Large intestine (tissue), 12 donors: ENCODE measurements at places on chromosomes 4 and X. TPM values are rescaled to one million over a fixed set of nuclear protein-coding genes. Genes with fewer than 3 reads are reported as not detected.

GRCh38 chr4:150078041-150078578, at the start of gene DCLK2:
Gene DCLK2 (plus strand): TSS chr4:150078445. CDS start chr4:150079028, 583 bp downstream.
- peak; percentile 56 for DNase-seq

DNA sequence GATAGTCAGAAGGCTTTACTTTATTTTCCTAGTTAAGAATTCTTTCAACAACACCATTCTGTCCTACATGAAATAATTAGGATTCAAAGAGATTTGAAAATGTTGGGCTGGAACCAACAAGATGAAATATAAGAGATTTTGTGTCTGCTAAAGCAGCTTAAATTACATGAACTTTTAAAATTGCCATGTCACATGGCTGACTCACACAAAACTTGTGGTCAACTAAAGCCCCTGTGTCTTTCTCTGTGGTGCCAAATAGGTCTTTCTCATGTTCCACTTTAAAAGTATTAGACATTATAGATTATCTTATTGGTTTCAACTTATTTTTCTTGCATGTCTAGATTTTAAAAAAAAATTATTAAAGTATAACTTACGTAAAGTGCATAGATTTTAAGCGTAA, 60.8 kb upstream of the FHL1 start:
- DNase-seq: no peak

DNA sequence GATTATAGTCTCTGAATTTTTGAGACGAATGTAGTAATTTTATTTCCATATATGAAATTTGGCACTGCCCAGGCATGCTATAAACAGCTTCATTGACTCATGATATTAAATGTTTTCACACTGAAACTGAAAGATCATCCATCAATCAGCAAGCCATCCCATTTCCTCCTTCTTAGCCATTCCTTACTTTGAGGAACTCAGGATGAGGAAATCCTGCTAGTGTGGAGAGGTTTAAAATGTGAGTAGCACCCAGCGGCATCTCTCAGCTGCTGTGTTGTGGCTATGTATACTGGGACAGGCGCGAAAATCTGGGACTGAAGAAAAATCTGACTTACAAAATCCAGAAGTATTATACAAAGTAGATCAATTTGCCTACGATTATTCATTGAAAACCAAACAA, 52.1 kb downstream of the PTCHD1 start:
- no peak for DNase-seq

- no peak for DNase-seq
These were observed 31.5 kb downstream of the NOP14 start for GRCh38 chr4:2931512-2932301.

GRCh38 chrX:110363244-110363643, 4.6 kb downstream of the RTL9 start:
- no peak for DNase-seq

DNA sequence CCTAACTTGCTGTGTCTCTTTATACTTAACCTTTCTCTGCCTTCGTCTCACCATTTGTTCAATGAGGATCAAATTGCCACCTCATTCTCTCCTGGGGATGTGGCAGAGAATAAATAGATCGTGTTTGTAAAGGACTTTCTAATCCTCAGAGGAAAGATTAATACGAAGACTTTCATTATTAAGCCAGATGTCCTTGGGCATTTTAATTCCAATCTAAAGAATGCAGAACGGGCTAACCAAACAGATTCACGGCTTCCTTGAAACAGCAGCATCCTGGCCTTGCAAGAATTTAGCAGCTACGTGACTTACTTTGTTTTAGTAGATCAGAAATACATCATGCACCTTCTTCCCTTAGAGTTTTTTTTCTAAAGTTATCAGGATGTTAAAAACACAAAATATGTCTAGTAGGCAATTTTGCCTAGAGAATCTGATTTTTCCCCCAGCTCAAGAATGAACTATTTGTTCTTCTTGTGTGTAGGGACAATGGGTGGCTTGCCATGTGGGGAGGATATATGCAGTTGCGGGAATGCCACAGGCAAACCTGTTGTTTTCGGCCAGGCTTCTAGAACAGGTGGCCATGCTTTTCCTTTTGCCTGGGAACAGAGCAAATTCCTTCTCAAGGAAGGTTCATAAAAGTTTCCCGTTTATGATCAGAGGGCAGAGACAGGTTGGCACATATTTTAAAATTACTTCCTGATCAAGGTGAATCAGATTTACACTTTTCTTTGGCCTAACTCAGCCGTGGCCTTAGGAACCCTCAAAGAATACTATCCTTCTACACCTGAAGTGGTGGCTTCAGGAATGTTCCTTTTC, 3.0 kb downstream of the MID1 start:
- no peak for DNase-seq

DNA sequence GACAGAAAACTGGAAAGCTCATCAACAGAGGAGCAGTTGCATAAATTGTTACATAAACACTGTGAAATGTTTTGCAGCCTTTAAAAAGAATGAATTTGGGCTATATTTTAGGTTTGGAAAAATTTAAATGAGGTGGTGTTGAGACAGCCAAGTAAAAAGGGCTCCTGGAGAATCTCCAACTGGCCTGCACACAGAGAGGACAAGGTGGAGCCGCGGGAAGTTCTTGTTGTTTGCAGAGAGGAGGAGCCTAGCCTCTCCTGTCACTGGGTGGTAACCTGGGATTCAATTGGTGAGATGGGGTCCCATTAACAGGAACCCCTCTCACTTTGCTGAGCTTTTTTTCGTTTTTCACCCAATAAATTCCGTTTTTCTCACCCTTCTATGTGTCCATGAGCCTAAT, 13.4 kb downstream of the GIMD1 start:
- DNase-seq: no peak

DNA sequence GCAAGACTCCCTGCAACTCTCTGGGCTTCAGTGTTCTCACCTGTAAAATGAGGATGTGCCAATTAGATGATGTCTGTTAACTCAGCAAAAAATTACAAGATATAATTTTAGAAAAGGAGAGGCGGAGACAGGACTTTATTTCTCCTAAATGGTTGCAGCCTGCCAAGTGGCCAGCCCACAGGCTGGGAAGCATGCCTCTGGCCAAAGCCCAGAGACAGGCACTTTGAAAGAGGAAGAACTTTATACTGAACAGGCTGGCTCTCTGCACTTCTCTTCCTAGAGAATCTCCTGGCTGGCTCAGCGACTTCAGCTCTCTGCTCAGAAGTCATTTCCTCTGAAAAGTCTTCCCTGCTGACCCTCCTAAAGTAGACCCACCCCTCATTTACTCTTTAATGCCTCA, 3.7 kb downstream of the PRDM5 start:
- DNase-seq: no peak

- no peak for DNase-seq
These were observed 758 bp downstream of the IQSEC2 start for GRCh38 chrX:53280331-53281320.

DNA sequence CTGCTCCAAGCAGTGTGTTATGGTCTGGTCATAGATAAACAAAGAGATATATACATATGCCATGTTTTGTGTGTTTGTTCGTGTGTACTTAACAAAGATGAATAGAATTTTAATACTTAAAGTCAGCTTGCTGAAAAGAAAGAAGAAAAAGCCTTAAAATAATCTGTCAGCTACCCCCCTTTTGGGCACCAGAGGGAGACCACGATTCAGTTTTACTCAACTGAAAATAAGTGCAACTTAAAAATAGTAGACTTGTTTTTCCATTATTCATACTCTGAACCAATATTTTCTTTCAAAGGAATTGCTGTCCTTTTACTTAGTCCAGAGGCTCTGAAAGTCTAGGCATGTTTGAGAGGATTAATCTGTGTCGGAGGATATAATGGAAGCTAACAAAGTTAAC, 181.7 kb upstream of the AGTR2 start:
- no peak for DNase-seq

- DNase-seq: no peak
These were observed 262.7 kb upstream of the ETNPPL start for GRCh38 chr4:109025471-109026076.

DNA sequence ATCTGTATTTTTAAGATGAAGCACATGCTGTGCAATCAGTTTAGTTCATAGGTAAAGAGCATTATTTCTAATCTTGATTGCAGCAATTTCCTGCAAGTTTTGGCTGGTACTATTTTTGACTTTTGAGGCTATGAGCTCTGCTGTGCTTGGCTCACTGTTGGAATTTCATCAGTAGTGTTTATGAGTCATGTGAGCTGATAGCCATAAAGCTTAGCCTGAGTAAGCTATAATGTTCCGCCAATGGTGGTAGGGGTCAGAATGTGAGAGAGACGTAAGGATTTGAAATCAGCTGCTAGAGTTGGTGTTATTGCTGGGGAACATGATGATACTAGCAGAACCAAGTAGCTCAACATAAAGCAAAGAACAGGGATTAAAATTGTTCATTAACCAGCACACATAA, 590.9 kb upstream of the GNPDA2 start:
- no peak for DNase-seq

DNA sequence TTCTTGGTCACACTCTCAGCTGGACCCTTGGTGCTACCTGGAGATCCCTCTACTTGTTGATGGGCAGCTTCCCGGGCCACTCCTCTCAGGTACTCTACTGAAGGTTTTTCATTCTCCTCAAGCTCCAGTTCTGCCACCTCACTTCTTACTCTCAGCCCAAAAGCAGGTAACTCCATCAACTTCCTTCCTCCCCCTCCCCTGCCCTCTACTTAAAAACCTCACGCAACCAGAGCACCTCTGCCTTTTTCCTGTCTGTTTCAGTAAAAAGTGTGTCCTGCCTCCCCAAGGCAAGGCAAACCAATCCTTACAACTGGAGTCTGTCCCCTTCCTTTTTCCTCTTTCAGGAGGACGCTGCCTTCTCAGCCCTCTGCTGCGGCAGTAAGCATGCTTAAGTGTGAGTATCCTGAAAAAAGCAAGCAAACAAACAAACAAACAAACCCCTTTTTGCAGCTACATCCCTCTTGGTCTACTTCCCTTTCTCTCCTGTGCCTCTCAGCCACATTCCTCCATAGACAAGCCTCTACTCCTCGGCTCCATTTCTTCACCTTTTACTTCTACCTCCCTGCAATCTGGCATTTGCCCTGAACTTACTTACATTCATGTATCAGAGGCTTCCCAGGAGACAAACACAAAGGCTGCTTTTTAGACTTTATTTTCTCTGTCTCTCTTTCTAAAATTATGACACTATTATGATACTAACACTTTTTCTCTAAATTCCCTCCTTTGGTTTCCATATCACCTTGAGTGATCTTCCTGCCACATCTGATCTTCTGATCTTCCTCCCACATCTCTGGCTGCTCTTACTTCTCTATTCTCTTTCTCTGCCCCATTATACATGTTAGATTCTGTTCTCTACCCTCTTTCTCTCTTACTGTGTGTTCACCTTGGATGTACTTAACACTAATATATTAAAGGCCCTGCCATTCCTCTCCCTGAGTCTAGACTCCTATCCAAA, 5.4 kb downstream of the ALPK1 start:
- DNase-seq: no peak

- DNase-seq: peak; percentile 88
These were observed 18.8 kb upstream of the CHRNA9 start for GRCh38 chr4:40316333-40316781.

DNA sequence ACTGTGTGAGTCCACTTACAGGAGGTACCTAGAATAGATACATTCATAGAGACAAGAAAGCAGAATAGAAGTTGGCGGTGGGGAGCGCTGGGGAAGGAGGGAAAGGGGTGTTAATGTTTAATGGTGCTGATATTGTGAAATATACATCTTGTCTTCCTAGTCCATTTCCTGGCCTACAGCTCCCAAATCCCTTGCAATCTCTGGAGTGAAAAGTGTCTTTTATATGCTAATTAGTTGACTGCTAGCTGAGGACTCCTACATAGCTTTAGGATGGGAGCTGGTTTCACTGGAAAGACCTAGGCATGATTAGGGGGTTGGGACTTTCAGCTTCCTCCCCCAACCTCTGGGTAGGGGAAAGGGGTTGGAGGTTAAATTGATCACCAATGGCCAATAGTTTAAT, 36.0 kb downstream of the FUNDC1 start:
- no peak for DNase-seq

Gene SLC6A14
- 1.1 TPM for polyA plus RNA-seq

Gene PDZD4
- 10.5 TPM for polyA plus RNA-seq

Gene GAGE2A
- not detected for polyA plus RNA-seq

Gene HPGDS
- polyA plus RNA-seq: 5.0 TPM

Gene MAGEC3
- 0.12 TPM for polyA plus RNA-seq

Gene LRCH2
- polyA plus RNA-seq: 3.9 TPM

Gene ZXDA
- polyA plus RNA-seq: 4.3 TPM

Gene PHOX2B
- polyA plus RNA-seq: 16.7 TPM
